ENCODE measurements at places on chromosomes 6 and 20.

- DNase-seq = peak; percentile 19
These were observed at the start of gene SLC24A3 for GRCh38 chr20:19212469-19212815. Gene SLC24A3 (plus strand): TSS chr20:19212642.

DNA sequence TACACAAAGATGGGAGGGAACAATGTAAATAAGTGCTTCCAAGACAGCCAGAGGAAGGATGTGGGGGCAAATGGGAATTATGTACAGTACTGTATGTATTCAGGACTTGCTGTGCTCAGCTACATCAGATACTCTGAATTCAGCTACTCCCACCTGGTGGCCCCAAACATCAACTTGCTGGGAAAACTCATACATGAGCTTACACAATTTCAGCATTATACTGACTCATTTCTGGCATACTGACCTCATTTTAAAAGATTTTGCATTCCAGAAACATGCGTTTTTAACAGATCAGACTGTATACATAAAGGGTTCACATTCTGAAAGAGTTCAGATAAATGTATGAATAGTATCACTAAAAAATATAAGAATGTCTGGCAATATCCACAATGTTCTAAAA, 59.7 kb downstream of the GPX5 start:
- peak; percentile 44 for DNase-seq

- no peak for DNase-seq
These were observed 709 bp upstream of the ASXL1 start for GRCh38 chr20:32357375-32357868.

GRCh38 chr6:150324044-150324443, 44.8 kb upstream of the IYD start:
- DNase-seq = peak; percentile 48

GRCh38 chr6:137342607-137343190, 123.5 kb upstream of the IFNGR1 start:
- no peak for DNase-seq

GRCh38 chr20:2699775-2700413, 7.3 kb downstream of the EBF4 start:
- no peak for DNase-seq

- no peak for DNase-seq
These were observed 85.5 kb upstream of the ZNF217 start for GRCh38 chr20:53678990-53679596.

- DNase-seq = peak; percentile 12
These were observed 228.8 kb downstream of the EPM2A start for GRCh38 chr6:145506565-145506964.

DNA sequence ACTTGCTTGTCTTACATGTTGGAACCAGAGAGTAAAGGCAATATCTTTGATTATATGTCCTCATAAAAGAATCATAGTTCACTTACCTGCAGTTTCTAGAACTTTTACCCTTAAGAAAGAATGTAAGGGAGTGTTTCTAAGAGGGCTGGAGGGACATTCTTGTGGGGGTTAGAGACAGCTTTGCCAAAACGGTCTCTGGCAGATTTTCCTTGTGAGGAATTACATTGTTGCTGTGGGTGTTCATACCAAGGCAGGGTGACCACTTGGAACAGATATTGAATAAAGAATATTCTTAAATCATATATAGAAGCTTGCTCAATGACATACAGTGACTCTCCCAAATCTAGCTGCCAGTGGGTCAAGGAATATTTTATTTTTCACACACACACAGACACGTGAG, 517.6 kb upstream of the SOX4 start:
- DNase-seq = no peak

- no peak for DNase-seq
These were observed 10.3 kb downstream of the ARHGAP18 start for GRCh38 chr6:129699659-129700058.

GRCh38 chr6:14882394-14883026, 363.4 kb upstream of the JARID2 start:
- DNase-seq = no peak

All from spinal cord (tissue), 10 donors.